Neural progenitor cell (in vitro differentiated cells): ENCODE measurements at places on chromosomes 4 and X.

DNA sequence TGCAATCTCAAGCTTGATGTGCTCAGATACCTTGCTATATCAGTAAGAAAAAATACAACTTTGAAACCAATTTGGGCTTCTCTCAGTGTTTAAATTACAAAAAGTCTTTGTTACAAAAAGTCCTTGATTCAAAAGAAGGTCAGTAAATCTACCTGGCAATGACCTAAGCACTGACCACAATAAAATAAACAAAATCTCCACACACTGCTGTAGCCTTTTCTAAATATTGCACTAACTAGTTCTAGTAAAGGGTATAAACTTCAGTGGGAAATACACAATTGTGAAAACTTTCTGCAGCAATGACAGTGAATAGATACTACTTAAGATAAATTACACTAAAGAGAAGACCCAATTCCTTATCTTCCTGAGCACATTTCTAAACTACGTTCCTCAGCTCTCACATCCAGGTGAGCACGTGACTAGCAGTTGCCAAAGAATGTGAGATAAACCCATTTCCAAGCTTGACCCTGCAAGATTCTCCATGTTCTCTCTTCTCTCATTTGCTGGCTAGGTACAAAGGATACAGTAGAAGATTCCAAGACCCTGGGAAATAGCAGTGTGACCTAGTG, 81.4 kb upstream of the GPR34 start:
- no peaks in the 10 kb centered on the region for H3K36me3 ChIP-seq
- peaks cover 6% of the 10 kb centered on the region for H3K4me1 ChIP-seq
- H3K27ac ChIP-seq, result no peak overlapping the region
- H3K27me3 ChIP-seq, result no peaks in the 10 kb centered on the region
- no peak for DNase-seq

- H3K27ac ChIP-seq, result peak overlapping the region; percentile 6
- no peak overlapping the region for H3K4me3 ChIP-seq
- no peaks in the 10 kb centered on the region for H3K4me1 ChIP-seq
Observed at GRCh38 chr4:24514808-24515207, 69.5 kb downstream of the DHX15 start.

GRCh38 chr4:99013402-99013843, 17.9 kb downstream of the METAP1 start:
- no peaks in the 10 kb centered on the region for H3K36me3 ChIP-seq
- peaks cover 8% of the 10 kb centered on the region for H3K4me1 ChIP-seq
- H3K27me3 ChIP-seq, result no peaks in the 10 kb centered on the region

GRCh38 chrX:70998411-70999027, 67.6 kb upstream of the SLC7A3 start:
- no peaks in the 10 kb centered on the region for H3K27me3 ChIP-seq
- peaks cover 16% of the 10 kb centered on the region for H3K4me1 ChIP-seq
- H3K4me3 ChIP-seq, result no peak overlapping the region
- no peak overlapping the region for H3K27ac ChIP-seq
- H3K36me3 ChIP-seq, result no peaks in the 10 kb centered on the region

DNA sequence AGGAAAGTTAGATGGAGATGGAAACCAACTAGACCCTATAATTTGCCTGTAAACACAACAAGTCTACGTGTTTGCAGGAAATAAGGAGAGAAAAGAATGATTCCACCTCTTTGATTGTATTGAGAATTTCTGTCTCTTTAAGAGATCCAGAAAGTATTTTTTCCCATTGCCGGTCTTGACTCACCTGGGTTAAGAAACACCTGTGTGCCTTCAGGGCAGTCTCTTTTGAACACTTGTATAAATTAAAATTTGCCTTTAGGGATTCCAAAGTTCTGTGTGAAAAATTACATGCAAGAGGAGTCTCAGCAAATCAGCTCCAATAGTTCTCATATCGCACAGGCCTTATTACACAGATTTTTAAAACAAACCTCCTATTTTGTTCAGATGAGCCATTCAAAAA, 46.0 kb upstream of the SMAD1 start:
- H3K4me1 ChIP-seq, result peaks cover 13% of the 10 kb centered on the region
- DNase-seq, result no peak
- no peak overlapping the region for H3K4me3 ChIP-seq
- H3K27ac ChIP-seq, result no peak overlapping the region
